ENCODE measurements at places on chromosomes 4 and X. TPM values are rescaled to one million over a fixed set of nuclear protein-coding genes. Genes with fewer than 3 reads are reported as not detected.

The ZNF630 gene
- 0.24 TPM for total RNA-seq

DNA sequence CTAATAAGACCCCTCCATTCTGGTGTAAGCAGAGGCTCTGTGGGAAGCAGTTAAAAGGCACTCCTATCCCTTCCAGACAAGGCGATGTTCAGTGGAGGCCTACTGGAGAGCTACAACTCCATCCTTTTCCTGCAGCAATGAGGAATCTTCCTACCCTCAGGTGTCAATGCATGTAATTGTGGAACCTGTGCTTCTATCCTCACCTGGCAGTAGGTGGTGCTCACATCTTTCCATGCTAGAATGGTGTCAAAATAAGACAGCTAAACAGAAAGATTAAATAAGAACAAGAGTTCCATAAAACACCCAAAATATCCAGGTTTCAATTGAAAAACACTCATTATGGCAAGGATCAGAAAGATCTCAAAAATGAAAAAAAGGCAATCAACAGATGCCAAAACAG is 224.6 kb downstream of the IL15 start:
- no peaks in the 10 kb centered on the region for H3K4me1 ChIP-seq
- H3K36me3 ChIP-seq = no peaks in the 10 kb centered on the region
- H3K27me3 ChIP-seq = no peaks in the 10 kb centered on the region
- no peak overlapping the region for H3K27ac ChIP-seq
- no peak overlapping the region for H3K4me3 ChIP-seq

The SSX2 gene
- total RNA-seq = not detected

GRCh38 chr4:90293320-90293719 is 166.1 kb downstream of the CCSER1 start:
- no peak overlapping the region for H3K27ac ChIP-seq
- no peak for DNase-seq
- no peaks in the 10 kb centered on the region for H3K27me3 ChIP-seq
- no peaks in the 10 kb centered on the region for H3K4me1 ChIP-seq
- H3K4me3 ChIP-seq = no peak overlapping the region
- H3K36me3 ChIP-seq = no peaks in the 10 kb centered on the region

The H2BW2 gene
- not detected for total RNA-seq

The GPRIN3 gene
- 37.1 TPM for total RNA-seq

DNA sequence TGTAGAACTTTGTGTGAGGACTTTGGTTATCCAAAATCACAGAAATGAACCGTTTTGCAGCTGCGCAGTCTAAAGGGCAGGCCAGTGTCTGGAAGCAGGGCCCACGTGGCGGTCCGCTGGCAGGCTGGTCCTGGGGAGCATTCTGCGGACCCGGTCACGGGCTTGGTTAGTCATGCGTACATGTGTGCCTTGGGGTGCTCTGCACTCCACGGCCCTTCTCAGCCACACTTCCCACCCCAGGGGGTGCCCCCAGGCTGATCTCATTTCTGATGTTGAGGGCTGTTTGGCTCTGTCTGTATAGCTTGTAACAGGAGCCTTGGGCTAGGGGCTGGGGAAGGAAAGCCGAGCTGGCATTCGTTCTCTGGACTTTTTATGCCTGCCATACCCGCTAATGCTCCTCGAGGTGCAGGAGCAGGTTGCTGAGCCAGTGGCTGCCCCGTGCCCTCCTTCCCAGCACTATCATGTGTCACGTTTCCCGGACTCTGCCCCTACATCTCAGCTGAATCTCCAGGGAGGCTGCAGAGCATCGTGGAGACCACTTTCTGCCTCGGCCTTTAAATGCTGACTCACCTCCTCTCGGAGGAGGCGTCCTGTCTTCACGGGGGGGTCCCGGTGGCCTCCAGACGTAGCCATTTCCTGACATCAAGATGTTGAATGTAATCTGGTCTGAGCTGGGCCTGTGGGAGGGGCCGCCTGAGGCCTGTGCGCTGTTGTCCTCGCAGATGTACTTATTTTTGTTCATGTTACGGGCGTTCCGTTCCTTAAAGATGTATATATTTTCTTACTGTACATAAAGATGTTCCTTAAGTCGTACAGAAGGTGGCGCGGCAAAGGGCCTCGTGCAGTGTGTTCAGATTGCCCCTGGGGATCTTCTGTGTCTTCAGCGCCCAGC is 11.4 kb upstream of the TADA2B start:
- peaks cover 21% of the 10 kb centered on the region for H3K4me1 ChIP-seq
- no peak overlapping the region for H3K27ac ChIP-seq
- H3K27me3 ChIP-seq = no peaks in the 10 kb centered on the region
- no peak overlapping the region for H3K4me3 ChIP-seq

- H3K4me3 ChIP-seq = no peak overlapping the region
- H3K36me3 ChIP-seq = no peaks in the 10 kb centered on the region
- DNase-seq = no peak
- no peak overlapping the region for H3K27ac ChIP-seq
These were observed 36.8 kb downstream of the ANK2 start for GRCh38 chr4:113086172-113086695.

The PF4V1 gene
- not detected for total RNA-seq

Measured in activated T-helper 1 cell treated with anti-CD3 and anti-CD28 coated beads, Interleukin-12 subunit alpha, Interleukin-12 subunit beta, Interleukin-2, Interleukin-4 antibody, amounts not matched to agents 30 ng/mL and 10 ng/mL and 1 ng/mL, durations not matched to agents 14 hours and 24 hours and 36 hours (primary cell).